ENCODE measurements at places on chromosomes 12 and 14.

DNA sequence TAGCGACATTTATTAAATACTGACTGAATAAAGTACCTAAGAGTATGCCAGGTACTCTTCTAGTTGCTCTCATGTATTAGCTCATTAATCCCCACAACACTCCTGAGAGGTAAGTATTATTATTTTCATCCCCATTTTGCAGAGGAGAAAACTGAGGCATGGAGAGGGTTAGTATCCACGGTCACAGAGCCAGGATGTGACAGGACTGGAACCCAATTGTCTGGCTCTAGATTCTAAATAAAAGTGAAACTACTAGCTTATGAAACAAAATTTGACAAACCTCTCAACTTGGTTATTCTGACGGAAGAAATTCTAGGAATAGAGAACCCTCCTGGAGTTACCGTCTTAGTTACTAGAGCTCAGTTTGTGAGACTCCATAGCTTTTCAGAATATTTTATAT is 112.2 kb downstream of the CHST11 start:
- no peak for DNase-seq

DNA sequence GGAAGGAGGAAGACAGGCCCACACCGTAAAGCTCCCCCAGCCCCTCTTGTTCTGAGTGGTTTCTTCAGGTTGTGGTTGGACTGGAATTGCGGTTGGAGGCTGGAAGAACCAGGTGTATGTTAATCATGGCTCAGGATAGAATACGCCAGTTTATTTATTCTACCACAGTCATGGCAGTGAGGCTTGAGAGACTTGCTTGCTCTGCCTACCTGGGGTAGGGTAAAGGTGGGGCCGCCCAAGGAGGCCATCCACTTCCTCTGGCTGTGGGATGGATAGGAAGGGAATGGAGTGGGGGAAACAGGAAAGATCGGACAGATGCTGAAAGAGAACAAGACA is 8.1 kb downstream of the SHMT2 start:
- DNase-seq: no peak

GRCh38 chr12:53695152-53696145 is 19.6 kb upstream of the ATP5MC2 start:
- DNase-seq: peak; percentile 65

GRCh38 chr14:79825046-79825521 is 386.2 kb downstream of the DIO2 start:
- DNase-seq: peak; percentile 37

GRCh38 chr12:42221726-42222125 is 16.3 kb downstream of the YAF2 start:
- no peak for DNase-seq

- no peak for DNase-seq
Observed at GRCh38 chr14:24246765-24247212, 4.4 kb upstream of the TINF2 start.

DNA sequence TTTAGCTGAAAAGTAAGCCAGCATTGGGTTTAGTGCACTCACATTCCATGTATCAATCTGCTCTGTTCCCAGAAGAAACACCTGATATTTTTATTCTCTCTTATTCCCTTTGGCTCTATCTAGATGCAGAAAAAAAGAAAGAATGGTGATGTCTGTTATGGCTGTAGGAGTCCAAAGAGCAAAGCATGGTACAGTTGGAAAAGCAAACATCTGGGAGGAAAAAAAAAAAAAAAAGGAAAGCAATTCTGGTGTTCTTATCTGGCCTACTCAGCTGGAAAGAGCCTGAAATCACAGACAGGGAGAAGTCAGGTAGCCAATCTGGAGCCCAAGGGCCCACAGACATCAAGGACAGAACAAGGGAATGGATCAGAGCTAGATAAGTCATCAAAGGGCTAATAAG is 293.9 kb downstream of the DUSP6 start:
- DNase-seq: no peak

DNA sequence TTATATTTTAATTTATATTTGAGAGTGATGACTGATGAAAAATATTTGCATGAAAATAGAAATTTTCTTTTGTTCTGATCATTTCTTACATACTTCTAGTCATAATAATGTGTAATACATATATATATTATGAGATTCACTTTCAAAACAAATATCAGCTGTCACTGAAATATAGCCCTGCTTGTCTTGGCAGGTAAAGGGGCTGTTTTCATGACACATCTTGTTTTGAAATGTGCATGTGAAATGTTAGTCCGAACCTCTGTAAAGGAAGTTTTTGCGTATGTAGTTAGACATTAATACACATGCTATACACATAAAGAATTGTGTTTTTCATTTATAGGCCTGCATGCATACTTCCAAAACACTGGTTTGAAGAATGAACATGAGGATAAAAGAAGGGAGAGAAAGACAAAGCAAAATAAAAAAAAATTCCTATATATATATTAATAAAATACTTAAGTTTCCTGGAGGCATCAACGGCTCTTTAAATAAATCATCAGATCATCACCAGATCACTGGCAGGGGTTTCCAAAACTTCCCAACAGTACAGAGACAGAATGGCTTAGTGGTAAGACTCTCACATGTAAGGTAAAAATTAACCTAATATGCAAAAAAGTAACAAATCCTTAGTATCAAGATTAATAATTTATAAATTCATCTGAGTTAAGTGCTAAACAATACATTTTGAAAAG is 60.1 kb downstream of the SEL1L start:
- DNase-seq: no peak

DNA sequence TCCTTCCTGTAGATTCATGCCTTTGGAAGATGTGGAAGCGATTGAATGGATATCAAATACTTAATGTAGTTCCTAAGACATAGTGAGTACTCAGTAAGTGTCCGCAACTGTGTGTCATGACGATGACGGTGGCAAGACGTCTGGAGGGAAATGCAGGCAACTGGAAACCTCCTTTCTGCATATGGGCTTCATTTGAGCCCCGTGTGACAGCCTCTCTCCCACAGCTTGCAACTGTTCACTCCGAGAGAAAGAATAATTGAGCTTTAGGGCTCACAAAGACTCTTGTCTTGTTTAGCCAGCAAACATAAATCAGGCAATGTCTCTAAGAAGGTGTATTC is 6.9 kb downstream of the CFAP251 start:
- peak; percentile 61 for DNase-seq

DNA sequence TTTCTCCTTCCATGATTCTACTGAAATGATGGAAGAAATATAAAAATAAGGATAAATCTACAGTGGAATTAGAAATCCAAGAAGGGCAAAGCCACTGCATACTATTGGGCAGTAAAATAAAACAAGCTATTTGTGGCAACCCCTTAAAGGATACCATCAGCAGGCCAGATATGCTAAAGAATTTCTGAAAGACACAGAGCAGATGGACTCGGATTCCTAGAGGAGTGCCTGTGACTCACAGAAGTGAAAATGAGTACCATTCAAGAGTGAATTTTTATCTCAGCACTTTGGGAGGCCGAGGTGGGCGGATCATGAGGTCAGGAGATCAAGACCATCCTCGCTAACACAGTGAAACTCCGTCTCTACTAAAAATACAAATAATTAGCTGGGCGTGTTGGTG is 318.1 kb downstream of the LRIG3 start:
- DNase-seq: no peak

- no peak for DNase-seq
Observed at GRCh38 chr12:97112136-97112535, 205.1 kb downstream of the NEDD1 start.
